Activated T-helper 1 cell treated with anti-CD3 and anti-CD28 coated beads, Interleukin-12 subunit alpha, Interleukin-12 subunit beta, Interleukin-2, Interleukin-4 antibody, amounts not matched to agents 30 ng/mL and 10 ng/mL and 1 ng/mL, durations not matched to agents 14 hours and 24 hours and 36 hours (primary cell): ENCODE measurements at places on chromosomes 5 and 9.

GRCh38 chr5:61053937-61054336, 108.3 kb downstream of the SMIM15 start:
- no peak for DNase-seq

DNA sequence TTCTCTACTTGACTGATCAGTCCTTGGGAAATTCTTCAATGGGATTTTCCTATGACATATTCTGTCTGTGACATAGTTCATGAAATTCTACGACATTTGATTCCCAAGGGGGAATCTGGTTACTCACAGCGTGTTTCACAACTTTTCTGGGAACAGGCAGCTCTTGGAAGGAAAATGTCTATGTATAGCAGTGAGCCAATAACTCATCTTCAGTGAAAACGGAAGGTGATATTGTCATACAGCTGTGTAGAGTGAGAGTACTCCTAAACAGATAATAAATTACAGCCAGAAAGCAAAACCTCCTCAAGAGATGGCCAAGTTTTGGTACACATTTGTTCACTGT, 91.4 kb downstream of the C9orf152 start:
- DNase-seq, result no peak

DNA sequence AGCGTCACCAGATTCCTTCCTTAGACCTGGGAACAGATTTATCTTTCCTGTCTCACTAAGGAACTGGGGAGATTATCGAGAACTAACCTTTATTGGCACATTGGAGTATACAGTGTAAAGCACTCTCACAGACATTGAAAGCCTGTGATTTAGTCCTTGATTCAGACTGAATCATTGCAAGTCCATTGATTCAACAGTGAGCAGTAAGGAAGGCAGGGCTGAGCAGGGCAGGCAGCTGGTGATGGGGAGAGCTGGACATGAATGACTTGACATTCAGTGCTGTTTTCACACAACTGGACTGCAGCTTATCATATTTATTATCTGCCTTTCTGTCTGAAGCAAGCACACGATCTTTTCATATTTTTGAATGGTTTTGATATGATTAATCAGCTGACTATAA, 16.2 kb downstream of the ISOC1 start:
- DNase-seq, result no peak

DNA sequence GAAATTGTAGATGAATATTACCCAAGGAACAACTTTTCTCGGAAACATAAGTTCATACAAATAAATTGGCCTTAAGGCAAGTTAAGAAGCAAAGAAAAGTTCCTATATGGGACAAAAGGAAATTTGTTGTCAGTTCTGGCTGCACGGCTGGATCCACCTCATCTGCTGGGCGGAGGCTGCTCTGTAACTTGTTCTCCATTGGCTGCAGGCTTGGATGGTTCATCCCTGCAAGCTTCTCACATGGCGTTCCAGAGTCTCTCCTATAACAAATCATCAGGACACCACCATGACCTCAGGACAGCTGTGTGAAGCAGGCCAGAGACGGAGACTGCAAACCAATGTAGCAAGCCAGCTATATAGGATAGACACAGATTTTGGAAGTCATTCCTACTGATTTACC, 81.4 kb upstream of the DAB2 start:
- no peak for DNase-seq

- DNase-seq, result no peak
These were observed 7.5 kb downstream of the HSPA5 start for GRCh38 chr9:125233678-125234077.

DNA sequence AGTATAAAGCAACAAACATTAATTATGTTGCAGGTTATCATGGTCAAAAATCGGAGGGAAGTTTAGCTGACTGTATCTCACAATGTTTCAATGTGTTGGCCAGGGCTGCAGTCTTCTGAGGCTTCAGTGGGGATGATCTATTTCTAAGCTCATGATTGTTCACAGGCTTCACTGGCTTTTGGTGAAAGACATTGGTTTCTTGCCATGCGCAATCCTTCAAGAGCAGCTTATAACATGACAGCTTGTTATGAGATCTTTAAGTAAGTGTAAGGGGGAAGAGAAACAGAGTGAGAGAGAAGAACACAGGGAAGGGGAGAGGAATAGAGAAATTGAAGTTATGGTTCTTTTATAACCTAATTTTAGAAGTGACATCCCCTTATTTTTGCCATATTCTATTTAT, 385.9 kb upstream of the CHD1 start:
- no peak for DNase-seq
